ENCODE measurements at places on chromosomes 11 and 22.

- no peak for DNase-seq
These were observed 143.6 kb downstream of the NCAM1 start for GRCh38 chr11:113104691-113105251.

GRCh38 chr11:124776865-124777645 is 15.0 kb upstream of the ESAM start:
- DNase-seq = no peak

DNA sequence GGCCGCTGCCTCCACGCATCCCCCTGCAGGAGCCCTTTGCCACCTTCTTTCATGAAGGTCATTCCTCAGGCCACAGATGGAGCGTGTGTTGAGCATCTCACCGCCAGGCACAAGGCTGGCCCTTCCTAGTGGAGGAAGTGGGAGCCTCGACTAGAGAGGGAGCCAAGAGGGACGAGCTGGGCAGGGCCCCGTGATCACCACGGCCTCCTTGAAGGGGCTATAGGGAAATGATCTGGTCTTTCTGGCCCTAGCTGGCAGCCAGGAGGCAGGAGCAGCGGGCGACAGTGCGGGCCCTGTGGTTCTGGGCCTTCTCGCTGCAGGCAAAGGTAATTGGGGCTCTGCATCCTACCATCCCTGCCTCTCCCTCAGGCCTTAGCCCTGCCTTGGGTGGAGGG is 49.1 kb downstream of the PISD start:
- no peak for DNase-seq

DNA sequence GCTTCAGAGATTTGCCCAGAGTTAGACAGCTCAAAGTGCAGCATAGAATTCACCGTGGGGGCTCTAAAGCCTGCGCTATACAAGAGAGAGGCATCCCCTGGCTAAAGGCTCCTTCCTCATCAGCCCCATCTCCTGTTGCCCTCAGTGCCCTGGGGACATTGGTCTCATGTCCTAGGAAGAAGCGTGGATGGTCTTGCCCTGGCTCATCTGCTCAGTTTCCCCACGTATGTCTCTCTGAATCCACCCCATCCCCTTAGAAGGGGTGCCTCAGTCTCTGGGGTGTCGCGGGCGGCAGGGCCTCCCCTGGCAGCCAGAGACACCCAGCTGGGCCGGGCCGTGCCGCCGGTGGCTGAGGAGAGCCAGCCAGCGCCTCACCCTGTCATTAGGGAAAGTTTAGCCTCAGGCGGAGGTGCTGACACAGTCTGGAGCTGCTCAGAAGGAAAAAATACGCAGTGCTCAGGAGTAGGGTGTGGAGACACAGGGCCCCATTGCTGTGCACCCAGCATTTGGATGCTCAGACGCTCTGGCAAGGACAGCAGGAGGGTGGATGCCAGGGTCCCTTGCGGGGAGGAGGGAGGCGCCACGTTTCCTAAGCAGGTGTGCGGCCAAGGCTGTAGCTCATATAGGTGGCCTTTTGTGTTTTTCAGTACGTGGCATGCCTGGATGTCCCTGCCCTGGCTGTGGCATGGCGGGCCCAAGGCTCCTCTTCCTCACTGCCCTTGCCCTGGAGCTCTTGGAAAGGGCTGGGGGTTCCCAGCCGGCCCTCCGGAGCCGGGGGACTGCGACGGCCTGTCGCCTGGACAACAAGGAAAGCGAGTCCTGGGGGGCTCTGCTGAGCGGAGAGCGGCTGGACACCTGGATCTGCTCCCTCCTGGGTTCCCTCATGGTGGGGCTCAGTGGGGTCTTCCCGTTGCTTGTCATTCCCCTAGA is 1.3 kb downstream of the SLC39A13 start:
- no peak for DNase-seq

GRCh38 chr11:2277008-2277346 is 6.6 kb upstream of the ASCL2 start:
- no peak for DNase-seq

- DNase-seq = no peak
These were observed 142.4 kb downstream of the KIF18A start for GRCh38 chr11:27965559-27965958.

All from CD4-positive, CD25-positive, alpha-beta regulatory T cell (primary cell).